ENCODE measurements at places on chromosomes 11 and 22.
A peak's percentile ranks its signal among the peaks of the same experiment; 100 is the strongest.

DNA sequence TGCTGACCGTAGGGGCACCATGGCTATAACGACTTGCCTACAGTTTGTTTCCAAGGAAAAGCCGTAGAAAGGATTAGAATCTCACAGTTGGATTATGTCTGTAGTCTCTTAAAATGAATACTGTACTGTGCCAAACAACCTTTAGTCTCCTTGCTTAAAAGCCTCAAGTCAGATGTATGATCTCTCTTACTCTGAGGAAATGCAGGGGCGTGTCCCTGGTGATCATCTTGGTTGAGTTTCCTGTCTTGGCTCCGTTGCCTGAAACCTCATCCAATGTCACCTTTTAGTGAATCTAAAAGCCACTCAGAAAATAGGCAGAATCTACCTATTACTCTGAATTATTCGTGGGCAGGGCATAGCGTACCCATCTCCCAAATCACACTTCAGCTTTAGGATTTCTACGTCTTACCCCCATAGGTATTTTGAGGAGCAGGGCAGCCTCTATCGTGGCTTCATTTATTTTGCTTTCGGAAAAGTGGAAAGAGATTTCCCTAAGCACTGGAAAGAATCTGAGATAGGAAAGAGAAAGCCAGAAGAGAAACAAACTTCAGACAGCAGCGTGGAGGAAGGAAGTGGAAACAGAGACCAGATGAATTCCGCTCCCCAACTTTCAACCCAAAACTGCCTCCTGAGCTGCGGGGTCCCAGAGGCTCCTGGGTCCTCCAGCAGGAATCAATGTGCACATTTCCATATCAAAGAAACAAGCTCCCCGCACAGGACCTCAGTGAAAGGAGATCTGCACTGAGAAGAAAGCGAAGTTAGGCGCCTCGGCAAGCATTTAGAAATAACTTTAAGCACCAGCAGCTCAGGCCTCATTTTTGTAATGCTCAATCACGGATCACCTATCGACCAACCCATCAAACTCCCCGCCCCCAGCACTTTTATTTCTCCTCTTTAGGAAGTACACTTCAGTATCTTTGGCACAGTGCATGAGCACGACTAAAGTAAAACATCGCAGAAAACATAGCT, 245.8 kb downstream of the ETS1 start:
- no peak for DNase-seq

DNA sequence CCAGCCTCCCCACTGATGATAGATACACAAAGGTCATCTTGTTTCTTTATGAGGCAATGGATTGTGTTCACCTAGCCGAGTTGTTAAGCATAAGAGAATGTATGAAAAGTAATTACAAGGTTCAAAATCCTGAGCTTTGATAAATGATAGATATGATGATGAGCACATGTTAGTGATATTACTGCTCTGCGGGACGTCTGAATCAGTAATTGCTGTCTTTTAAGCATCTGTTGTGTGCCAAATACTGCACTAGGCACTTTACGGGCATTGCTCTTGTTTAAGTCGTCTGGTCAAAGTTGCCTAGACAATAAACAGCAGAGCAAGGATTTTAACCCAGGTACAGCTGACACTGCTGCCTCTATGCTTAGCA, 559 bp upstream of the RNF141 start:
- no peak for DNase-seq

DNA sequence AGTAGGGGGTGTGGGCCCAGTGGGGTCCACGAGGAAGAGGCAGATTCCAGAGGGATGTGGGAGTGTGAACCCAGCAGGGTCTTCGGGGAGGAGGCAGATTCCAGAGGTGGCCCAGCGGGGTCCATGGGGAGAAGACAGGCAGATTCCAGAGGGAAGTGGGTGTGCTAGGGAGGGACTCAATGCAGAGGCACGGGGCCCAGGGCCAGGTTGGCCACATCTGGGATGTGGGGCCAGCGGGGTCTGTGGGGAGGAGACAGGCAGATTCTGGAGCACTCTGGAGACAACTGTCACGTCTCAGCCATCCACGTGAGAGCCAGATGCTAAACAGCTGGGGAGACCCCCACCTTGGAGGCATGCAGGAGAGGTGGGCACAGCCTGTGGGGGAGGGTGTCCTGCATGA, 582.6 kb downstream of the TBC1D22A start:
- DNase-seq: peak; percentile 52

DNA sequence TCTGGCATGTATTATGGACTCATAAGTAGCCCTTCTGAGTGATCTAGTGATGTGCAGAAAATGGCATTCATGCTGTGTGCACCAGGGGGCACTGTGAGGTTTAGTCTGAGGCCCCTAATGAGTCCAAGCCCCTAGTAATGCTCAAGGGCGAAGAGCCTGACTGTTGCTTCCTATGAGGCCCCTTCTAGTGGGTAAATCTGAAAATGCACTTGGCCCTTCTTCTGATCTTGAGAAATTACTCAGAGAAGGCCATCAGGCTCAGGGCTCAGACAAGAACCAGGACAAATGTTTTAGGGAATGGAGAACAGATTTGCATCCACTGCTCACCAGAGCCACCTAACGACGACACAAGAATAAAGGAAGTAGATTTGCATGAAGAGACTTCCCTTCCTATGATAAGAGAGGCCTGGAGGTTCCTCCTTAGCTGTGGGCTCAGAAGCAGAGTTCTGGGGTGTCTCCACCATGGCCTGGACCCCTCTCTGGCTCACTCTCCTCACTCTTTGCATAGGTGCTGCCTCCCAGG, 75.8 kb downstream of the GGTLC2 start:
- DNase-seq: peak; percentile 35

DNA sequence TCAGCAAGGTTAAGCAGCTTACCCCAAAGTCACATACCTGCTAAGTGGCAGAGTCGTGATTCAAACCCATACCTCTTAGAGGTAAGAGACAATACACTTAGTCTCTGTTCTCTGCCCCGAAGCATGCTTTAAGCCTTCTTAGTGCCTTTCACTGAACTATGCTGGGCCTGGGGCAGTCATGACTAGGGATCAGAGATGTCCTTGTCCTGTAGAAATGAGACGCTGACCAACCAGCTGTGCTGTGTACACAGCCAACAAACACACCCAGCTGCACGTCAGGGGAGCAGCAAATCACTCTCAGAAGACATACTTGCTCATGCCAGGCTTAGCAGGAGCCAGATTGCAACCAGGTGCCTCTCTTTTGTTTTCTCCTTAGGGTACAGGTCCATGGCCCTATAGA, 255.7 kb downstream of the BUD13 start:
- DNase-seq: peak; percentile 41
